Ecto neural progenitor cell (in vitro differentiated cells): ENCODE measurements at places on chromosomes 2 and 18.

DNA sequence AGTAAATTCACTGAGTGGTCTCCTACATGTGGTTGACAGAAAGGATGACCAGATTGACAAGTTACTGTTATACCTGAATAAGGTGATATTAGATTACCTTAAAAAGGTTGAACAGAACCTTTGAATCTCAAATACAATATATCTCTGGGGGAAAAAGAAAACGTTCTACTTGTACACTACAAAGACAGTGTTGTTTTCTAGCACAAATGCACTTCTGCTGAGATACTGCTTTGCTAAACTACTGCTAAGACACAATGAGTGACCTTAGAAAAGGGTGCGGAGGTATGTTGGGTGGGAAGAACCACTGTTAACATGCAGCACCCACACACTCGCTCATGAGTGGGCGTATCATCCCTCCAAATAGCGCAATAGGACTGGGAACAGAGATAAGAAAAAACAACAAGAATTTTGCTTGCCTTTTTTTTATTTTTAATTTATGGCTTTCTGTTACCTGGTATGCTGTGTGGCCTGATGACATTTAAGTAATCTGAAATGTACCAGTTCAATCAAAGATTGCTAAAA is 6.1 kb downstream of the BCL2 start:
- no peak for DNase-seq

DNA sequence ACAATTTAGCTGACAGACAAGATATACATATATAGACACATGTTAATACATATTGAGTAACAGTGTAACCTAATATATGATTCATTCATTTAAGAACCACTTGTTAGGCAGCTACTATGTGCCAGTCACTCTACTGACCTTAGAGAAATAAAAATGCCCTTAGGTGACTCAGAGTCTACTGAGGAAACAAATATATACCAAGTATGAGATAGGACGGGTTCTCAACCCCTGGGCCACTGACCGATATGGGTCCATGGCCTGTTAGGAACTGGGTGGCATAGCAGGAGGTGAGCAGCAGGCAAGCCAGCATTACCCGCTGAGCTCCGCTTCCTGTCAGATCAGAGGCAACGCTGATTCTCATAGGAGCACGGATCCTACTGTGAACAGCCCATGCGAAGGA is 14.8 kb downstream of the STRN start:
- no peak for DNase-seq

- no peak for DNase-seq
These were observed 233.6 kb upstream of the RASGRP3 start for GRCh38 chr2:33242845-33243244.

- no peak for DNase-seq
These were observed 225.9 kb downstream of the C1D start for GRCh38 chr2:67836866-67837265.

DNA sequence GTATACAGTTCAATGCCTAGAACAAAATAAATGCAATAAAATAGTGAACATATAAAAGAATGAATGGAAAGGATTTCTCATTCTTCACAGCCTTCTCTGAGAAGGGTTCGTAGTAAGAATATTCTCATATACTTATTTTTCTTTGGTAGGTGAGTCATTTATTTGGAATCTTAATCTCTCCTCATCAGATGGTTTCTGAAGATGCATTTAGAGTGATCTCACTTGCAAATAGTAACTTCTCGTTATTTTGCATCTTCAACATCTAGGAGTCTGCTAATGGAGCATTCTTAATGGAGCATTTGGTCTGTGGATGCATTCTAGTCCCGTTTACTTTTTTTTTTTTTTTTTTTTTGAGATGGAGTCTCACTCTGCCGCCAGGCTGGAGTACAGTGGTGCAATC is 3.9 kb downstream of the UBXN4 start:
- DNase-seq, result no peak

DNA sequence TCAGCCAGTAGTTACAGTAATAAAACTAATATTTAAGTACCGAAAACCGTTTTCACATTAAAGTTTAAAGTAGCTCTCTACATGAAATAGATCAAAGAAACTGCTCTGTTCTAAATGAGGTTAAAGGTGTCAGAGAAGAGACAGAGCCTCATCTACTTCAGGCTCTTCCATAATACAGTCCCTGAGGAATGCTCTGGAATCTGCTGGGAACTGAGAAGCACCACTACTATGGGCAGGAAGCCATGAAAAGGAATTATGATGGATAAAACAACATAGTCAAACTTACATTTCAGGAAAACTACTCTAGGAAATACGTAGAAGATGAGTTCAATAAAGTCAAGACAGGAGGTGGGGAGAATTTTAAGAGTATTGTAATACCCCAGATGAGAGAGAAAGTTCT is 60.0 kb downstream of the ROCK1 start:
- DNase-seq, result no peak

DNA sequence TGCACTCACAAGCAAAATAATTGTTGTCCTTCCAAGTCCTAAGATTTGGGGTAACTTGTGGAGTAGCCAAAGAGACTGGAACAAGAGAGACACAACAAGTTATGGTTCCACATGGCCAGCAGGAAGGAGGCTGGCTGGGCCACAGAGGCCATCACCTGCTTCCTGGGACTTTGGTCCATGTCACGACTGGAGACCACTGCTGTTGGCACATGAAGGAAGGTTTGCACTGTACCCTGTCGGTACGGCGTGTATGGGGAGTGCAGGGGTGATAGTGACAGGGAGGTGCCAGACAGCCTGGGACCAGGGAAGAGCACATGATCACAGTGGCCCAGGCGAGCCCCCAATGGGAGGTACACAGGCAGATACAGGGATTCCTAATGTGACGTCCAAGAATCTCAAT is 15.5 kb downstream of the SLC66A2 start:
- no peak for DNase-seq

DNA sequence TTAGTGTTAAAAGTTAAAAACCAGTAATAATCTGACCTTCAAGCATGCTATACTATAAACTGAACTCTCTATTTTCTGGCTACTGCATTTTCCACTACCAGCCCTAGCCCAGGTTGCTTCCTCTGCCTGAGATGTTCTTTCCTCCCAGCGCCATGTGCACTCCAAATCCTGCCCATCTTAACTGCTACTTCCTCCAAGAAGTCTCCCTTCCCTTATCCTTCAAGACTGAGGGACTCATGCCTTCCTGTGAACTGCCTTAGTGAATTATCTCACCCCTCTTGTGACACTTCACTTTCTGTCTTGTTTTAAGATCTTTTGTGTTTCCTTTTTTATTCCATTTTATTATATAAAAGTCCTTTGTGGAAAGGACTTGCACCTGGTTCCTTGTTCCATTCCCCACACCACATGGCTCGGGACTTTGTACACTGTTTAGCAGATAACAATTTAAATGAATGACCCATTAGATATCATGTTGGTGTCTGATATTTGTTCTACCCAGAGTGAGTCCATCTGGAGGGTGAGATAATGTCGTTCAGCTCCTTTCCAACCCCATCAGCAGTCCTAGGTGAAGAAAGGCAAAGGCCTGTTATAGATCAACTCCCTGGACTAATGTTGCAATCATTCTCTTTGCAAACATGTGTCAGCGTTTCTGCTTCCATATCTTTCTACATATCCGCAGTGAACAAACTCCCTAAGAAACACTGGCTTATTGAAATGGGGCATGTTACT is 20.9 kb upstream of the AGFG1 start:
- DNase-seq, result no peak

GRCh38 chr2:168901003-168901402 is at the start of gene G6PC2:
TSS of gene G6PC2 (plus strand) at chr2:168901291. CDS start at chr2:168901332, 41 bp downstream.
- no peak for DNase-seq

- no peak for DNase-seq
These were observed 2.6 kb downstream of the DPYSL5 start for GRCh38 chr2:26850505-26850904.

- DNase-seq, result no peak
These were observed 189.2 kb downstream of the NCK2 start for GRCh38 chr2:105933906-105934305.

DNA sequence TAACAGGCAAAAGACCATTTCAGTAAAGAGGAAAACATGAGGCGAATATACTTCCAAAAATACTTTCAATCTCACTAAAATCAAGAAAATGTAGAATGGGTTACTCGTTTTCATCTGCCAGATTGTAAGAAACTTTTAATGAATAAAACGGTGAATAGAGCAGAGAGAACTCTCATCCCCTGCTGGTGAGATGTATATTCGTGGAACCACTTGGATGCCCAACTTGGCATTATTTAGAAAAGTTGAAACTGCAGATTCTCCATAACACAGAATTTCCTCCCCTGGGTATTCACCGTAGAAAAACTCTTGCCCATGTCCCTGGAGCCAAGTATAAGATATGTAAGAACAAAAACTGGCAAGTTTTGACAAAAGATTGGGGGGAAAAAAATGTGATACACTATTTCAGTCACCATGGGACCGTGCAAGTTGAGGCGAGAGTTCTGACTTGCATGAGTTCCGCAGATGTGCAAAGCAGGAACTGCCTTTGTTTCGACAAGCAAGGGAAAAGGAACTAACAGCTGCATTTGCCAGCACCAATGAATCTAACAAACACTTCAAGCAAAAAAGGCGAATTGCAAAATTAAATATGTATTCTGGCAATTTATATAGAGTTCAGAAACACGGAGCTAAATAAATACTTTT is 14.8 kb downstream of the TIMM21 start:
- no peak for DNase-seq

DNA sequence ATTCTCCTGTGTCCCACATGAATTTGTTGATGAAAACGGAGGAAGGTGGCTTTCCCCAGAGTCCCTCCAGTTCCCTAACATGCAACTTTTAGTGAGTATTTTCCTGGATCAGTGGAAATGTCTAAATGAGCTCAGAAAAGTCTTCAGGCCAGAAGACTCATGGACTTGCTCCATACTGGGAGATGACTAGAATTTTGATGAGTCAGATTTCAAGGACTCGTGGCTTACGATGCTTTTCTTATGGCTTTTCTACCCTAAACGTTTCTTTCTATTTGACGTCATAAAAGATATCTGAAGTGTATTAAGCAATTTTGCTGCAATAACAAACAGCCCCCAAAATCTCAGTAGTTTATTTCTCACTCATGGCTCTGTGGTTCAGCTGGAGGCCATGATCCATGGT is 397.6 kb downstream of the FBXO15 start:
- no peak for DNase-seq

GRCh38 chr18:30359521-30359920 is 683.0 kb downstream of the DSC3 start:
- DNase-seq, result no peak

DNA sequence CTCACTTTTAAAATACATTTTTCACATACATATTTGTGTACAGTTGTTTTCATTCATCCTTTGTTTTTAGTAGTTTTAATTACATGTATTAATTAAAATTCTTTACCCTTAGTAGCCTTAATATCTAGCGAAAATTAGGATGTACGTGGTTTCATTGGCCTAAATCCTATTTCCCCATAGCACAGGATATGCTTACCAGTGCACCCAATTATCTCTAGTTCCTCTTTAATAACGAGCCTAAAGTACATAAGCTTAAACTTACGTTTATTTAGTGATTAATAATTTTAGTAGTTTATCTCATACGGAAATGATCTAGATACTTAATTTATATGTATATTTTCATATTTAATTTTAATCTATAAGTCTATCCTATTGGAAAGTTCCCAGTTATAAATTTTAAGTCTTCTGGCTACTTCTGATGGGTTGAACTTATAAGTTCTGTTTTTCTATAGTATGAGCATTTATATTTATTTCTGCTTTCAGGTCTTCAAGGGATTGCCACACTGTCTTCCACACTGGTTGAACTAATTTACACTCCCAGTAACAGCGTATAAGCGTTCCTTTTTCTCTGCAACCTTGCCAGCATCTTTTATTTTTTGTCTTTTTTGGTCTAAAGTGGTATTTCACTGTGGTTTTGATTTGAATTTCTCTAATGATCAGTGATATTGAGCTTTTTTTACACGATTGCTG is 21.4 kb upstream of the RUFY4 start:
- DNase-seq, result no peak

- DNase-seq, result no peak
These were observed 103.8 kb downstream of the PXDN start for GRCh38 chr2:1640301-1641135.

DNA sequence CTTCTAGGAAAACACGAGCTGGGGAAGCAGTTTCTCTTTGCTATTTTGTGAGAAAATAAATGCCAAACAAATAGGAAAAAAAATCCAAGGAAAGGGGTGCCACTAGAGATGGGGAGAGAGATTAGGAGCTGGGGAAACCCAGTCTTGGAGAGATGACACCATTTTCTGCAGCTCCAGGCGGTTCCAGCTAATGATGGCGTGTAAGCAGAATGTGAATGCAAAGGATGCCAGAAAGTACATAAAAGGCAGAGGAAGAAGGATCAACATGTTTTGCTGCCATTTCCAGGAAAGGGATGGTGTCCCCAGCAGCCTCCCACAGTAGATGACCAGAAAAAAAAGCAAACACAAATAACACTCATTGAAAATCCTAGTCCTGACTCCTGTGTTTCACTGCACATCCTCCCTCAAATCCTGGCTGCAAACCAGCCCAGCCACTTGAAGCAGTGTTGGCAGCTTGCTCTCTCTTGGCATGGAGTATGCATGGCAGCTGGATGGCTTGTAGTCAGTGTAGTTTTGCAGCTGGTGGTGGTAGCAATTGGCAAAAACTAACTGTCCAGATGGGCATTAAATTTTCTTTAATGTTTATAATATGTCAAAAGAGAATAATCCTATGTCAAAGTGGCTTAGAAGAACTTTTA is 93.6 kb downstream of the FTCDNL1 start:
- no peak for DNase-seq

- no peak for DNase-seq
These were observed 49.4 kb downstream of the TANC1 start for GRCh38 chr2:159017837-159018236.
